Choroid plexus epithelial cell (primary cell): ENCODE measurements at places on chromosomes 11 and 22.

GRCh38 chr22:19823902-19824211, 30.8 kb downstream of the GNB1L start:
- no peak for DNase-seq

DNA sequence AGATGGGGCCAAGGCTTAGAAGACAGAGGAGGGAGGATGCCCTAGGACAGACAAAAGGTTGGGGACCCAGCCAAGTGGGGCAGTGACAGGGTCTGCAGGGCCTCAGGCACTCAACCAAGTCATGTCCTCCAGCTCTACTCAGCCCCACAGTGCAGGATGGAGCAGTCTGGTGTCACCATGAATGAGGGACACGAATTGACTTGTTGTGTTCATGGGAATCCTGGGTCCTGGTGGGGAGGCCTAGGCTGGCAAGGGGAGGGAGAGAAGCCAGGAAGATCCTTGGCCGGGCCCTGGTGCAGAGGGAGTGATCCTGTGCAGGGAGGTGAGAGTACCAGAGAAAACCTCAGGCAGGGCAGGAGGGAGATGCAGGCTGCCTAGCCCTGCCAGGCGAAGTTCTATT, 12.0 kb downstream of the P2RY6 start:
- no peak for DNase-seq

DNA sequence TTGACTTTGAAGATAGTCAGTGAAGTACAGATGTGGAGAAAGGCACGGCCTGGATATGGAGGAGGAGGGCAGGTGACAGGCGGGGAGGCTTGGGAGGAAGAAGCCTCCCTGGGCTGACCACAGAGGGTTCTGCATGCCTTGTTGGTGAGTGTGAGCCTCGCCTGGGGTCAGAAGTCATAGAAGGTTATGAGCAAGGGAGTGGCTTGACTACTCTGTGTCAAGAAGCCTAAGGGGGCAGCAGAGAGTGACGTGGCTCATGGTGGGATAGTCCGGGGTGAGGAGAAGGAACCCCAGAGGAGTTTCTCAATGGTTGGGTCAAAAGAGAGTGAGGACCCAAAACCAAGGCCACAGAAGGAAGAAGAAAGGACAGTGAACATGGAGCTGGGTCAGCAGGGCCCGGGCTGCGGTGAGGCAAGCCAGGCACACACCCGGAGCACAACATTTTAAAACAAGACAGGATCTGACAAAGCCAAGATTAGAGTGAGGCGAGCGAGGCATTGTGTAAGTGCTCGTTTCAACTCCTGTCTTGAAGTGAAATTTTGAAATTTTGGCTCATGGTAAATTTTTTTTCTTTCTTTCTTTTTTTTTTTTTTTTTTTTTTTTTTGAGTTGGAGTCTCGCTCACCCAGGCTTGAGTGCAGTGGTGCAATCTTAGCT, 31.9 kb downstream of the PDGFB start:
- peak; percentile 82 for DNase-seq

GRCh38 chr11:111937844-111938243, 701 bp downstream of the DIXDC1 start:
- DNase-seq, result no peak

DNA sequence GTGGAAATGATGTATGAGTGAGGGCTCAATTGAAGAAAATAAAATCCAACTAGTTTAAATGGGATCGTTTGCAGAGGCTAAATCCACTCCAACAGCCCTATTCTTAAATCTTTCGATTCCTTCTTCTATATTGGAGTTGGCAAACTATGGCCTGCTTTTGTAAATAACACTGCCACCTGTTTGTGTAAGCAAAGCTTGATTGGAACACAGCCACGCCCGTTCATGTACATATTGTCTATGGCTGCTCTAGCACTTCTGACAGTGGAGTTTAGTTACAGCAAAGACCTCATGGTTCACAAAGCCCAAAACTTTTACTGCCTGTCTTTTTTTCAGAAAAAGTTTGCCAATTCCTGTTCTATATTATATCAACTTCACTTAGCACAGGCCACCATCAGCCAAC, 40.6 kb upstream of the RCN1 start:
- no peak for DNase-seq

GRCh38 chr11:111663820-111664219, 61.6 kb downstream of the SIK2 start:
- peak; percentile 65 for DNase-seq

DNA sequence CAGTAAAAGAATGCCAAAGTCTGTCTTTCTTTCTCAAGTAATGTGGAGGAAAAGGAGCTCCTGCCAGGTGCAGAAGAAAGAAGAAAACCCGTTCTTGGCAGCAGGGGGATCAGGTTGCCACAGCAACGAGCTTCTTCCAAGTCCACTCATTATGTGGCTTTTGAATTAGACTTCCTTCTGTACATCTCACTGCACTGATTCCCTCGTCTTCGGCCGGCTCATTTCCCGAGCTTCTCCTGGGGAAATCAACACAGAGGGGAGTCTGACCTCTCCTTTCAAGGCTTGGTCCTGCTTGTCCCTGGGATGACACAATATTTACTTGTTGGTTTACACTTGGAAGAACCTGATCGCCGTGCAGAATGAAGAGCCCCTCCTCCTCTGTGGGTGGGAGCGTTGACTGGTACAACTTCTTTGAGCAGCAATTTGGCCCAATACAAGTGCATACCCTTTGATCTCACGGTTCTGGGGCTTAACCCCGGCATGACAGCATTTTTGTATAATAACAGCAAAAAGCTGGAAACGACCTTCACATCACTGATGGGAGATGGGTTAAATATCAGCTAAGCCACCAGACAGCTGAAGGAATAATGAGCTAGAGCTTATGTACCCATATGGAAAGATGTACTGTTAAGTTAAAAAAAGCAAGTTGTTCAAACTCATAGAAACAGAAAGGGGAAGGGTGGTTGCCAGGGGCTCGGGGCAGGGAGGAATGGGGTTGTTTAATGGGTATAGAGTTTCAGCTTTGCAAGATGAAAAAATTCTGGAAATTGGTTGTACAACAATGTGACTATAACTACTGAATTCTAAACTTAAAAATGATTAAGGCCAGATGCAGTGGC, 35.4 kb downstream of the MCHR1 start:
- peak; percentile 83 for DNase-seq

- peak; percentile 50 for DNase-seq
Observed at GRCh38 chr22:38230108-38230825, 28.5 kb downstream of the MAFF start.

- DNase-seq, result no peak
Observed at GRCh38 chr11:59187587-59187986, 15.7 kb downstream of the DTX4 start.

DNA sequence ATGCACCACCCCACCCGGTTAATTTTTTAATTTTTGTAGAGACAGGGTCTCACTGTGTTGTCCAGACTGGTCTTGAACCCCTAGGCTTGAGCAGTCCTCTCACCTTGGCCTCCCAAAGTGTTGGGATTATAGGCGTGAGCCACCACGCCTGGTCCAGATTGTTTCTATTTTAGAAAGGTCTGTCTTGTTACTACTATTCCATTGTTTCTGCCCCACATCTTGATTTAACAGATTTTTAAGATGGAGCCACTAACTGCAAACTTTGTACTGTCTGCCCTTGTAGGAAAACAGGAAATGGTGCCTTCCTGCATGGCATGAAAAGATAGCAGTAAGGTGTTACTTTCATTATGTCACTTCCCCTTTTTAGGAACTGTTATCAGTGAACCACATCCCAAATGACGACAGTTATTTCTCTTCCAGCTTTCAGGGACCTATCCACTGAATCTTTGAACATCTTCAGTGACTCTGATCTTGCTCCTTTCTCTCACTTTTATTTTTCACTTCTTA, 23.2 kb downstream of the TAF1D start:
- no peak for DNase-seq

GRCh38 chr11:59523541-59523940, 12.2 kb downstream of the OR4D9 start:
- DNase-seq, result no peak

DNA sequence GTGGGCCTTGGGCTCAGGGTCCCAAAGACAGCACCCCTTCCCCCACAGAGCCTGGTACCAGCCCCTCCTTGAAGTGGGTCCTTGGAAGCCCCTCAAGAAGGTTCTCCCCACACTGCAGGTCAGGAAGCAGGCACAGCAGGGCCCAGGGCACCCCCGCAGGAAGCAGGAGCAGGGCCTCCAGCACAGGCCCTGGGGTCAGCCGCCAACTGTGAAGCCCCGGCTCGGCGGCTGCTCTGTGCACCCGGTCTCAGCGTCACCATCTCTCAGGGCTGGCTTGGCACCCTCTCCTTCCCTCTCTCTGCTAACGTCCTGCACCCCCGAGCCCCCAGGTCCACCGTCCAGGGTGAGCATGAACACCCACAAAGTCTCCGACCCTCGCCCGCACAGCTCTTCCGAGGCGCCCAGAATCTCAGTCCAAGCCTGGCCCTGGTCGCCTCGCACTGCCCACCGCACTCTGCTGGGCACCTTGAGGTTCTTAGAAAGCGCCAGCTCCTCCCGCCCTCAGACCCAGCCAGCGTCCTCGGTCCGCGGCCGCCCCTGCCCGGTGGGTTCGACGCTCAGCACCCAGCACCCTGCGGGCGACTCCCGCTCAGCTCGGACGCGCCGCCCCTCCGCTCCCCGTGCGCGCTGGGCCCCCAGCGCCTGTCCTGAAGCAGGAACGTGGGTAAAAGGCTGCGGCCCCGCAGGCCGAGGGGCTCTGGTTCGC, 1.4 kb upstream of the SIGIRR start:
- no peak for DNase-seq
